SHP77 (cell line): ENCODE measurements at places on chromosomes 13 and 19.

DNA sequence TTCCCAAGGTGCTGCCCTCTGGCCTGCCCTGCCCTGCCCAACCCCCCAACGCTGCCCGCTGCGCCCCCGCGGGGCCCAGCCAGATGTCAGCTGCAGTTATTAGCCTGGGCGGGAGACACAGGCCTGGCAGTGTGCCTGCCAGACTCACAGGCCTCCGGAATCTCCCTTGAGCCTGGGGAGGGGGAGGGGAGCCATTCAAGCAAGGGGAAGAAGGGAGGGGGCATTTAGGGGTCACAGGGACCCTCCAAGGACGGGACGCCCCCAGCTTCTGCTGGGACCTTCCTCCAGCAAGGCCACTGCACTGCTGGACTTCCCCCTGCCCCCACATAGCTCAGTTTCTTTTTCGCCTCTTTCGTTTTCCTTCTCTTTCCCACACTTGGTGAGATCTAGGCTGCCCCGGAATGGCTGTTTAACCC lies 2.6 kb upstream of the JUNB start:
- peak; percentile 71 for DNase-seq

DNA sequence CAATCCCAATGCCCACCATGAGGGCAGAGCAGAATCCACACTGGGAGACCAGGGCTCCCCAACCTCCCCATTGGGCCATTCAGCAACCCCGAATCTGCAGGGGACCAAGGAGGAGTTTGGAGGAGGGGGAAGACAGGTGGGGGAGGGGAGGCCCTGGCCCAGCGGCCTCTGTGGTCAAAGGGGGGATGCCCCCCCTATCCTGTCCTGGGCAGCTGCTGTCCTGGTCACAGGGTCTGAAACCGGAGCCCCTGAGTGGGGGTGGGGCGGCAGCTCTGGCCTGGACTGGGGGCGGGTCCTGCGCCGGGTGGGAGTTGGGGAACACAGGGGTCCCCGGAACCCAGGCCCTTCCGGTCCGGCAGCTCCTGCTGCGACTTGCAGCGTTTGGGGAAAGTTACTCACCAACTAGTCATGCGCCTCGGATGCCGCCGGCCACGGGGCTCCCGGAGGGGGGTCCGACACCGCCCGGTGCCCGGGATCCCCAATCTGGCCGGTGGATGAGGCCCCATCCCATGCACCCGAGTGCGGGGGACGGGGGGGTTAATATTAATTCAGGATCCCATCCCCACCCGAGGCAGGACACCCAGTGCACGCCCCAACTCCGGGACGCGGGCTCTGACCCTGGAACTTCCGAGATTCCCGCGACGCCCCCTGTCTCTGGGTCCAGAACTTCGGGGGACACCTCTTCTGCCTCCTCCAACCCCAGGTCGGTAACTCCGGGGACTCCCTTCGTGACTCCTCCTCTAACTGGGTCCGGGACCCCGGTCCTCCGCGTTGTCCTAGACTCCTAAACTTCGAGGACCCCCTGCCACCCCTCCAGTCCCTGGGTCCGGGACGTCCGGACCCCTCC lies 872 bp downstream of the HOMER3 start:
- no peak for DNase-seq

- DNase-seq: no peak
These were observed 27.6 kb upstream of the TPT1 start for GRCh38 chr13:45368571-45368970.

DNA sequence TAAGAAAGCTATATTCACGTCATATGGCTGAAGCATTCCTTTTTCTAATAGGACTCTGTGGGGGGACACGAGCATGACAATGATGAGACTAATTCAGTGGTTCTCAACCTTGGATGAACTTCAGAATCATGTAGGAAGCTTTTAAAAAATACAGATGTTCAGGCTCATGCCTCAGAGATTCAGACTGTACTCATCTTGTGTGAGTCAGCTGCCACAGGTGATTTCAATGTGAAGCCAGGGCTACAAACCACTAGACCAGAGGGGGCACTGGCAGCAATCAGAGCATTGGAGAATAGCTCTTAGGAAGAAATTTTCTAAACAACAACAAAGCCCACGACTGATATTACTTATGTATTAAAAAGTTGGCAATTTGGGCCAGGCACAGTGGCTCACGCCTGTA lies 91.7 kb downstream of the SERP2 start:
- no peak for DNase-seq

- DNase-seq: no peak
These were observed 63.1 kb downstream of the CEBPG start for GRCh38 chr19:33436360-33437345.

DNA sequence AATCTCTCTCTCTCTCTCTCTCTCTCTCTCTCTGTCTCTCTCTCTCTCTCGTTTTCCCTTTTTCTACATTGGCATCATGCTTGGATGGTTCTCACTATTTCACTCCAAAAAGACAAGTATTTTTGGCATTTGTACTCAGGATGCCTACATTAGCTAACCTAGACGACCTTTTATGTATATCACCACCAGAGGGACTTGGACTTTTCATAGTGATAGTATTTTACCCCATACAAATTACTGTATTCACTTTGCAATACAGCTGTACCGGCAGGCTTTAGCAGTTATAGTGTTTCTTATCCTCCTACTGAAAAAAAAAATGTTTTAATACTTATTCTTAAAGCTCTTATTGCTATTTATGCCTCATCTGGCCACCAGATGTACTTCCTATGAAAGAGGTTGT lies 687.2 kb upstream of the KLHL1 start:
- no peak for DNase-seq

GRCh38 chr13:28449826-28450773 lies 44.8 kb downstream of the FLT1 start:
- DNase-seq: no peak

GRCh38 chr19:13060964-13061927 lies 41.4 kb downstream of the LYL1 start:
- peak; percentile 63 for DNase-seq

GRCh38 chr13:111116856-111117255 lies 1.7 kb downstream of the ARHGEF7 start:
- no peak for DNase-seq

- no peak for DNase-seq
These were observed 62.6 kb downstream of the LACC1 start for GRCh38 chr13:43942286-43942685.

DNA sequence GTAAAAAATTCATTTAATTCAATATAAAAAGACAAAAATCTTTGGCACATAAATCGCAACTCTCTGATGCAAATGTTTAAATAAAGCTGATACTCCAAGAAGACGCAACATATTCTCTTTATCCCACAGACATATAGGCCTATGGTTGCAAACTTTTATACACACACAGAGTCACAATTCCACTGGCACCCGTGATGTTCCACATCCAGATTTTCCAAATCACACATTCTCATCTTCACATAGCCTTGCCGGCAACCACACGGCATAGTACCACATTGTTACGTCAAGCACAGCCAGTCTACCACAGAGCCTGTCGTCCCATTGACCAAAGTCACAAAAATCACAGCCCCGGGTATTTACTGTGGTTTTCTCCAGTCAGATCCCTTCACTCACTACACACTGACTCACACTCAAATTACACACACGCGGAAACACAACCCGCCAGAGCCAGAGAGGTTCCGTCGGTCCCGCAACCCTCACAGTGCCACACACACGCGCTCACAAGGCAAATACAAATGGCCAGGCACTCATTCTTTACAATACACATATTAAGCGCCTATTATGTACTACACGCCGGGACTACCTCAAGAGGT lies 546 bp upstream of the ZNF546 start:
- DNase-seq: peak; percentile 58

GRCh38 chr19:50255115-50255514 lies 51.7 kb downstream of the MYH14 start:
- DNase-seq: no peak

GRCh38 chr13:30792285-30793000 lies 57.1 kb downstream of the ALOX5AP start:
- DNase-seq: peak; percentile 34

GRCh38 chr13:85093808-85094207 lies 705.4 kb downstream of the SLITRK6 start:
- DNase-seq: no peak

- no peak for DNase-seq
These were observed 6.1 kb upstream of the KANK2 start for GRCh38 chr19:11203194-11204075.

DNA sequence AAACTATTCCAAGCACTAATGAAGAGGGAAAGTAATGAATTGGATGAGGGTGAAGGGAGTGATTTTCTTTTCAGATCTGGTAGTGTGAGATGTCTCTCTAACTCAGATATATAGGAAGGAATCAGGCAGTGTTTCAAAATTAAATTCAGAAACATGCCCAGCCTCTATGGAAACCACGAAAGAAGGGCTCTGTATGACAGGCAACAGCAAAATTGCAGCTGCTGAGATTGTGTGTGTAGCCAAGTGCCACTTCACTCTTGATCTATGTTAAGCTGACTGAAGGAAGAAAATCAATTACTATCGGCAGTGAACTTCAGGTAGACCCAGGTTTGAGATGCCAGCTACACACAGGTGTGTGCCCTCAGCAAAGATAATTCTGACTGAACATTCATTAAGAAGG lies 387.4 kb downstream of the PCDH9 start:
- peak; percentile 34 for DNase-seq

DNA sequence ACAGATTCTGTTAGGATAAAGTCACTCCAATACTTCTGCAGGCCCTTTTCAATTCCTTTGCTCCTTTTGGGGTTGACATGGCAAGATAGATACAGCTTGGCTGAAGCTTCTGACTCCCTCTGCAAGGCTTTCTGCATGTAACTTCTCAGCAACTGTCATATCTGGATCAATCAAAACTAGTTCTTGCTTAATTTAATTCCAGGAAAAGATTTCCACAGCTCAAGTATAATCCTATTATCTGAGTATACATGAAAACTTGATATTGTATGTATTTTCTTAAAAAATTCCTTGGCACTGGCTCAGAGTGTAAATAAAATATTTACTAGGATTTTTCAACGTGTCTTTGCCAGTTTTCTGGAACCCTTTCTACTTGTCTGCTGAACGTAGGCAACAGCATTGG lies 109.6 kb downstream of the STARD13 start:
- DNase-seq: no peak

- DNase-seq: peak; percentile 34
These were observed 46.1 kb downstream of the HSPH1 start for GRCh38 chr13:31115616-31116015.

GRCh38 chr13:76703216-76703615 lies 183.0 kb downstream of the KCTD12 start:
- no peak for DNase-seq

DNA sequence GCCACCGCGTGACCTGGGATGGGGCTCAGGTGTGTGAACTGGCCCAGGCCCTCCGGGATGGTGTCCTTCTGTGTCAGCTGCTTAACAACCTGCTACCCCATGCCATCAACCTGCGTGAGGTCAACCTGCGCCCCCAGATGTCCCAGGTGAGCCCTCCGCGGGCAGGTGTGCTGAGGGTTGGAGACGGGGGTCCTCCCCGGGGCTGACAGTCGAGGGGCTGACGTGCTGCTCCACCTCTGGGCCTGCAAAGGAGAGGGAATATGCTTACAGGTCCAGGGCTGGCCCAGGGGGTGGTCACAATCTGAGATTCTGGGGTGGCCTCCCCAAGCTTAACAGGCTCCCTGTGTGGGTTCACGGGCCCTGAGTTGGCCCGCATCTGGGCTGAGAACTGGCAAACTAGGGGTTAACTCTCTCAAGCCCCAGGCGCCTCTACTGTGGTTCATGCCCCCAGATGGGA lies 386 bp downstream of the VAV1 start:
- DNase-seq: no peak

- DNase-seq: no peak
These were observed 1.1 kb upstream of the PDE4A start for GRCh38 chr19:10419200-10419645.

DNA sequence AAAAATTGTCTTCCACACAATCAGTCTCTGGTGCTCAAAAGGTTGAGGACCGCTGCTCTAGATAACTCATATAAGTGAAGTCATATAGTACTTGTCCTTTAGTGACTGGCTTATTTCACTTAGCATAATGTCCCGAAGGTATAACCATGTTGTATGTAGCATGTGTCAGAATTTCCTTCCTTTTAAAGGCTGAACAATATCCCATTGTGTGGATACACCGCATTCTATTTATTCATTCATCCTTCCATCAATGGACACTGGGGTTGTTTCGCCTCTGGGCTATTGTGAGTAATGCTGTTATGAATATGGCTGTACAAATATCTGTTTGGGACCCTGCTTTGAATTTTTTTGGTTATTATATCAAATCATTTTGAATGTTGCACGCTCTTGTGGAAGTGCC lies 4.6 kb upstream of the LYPD5 start:
- no peak for DNase-seq

- DNase-seq: no peak
These were observed 280.8 kb downstream of the ABCC4 start for GRCh38 chr13:95020298-95020987.

DNA sequence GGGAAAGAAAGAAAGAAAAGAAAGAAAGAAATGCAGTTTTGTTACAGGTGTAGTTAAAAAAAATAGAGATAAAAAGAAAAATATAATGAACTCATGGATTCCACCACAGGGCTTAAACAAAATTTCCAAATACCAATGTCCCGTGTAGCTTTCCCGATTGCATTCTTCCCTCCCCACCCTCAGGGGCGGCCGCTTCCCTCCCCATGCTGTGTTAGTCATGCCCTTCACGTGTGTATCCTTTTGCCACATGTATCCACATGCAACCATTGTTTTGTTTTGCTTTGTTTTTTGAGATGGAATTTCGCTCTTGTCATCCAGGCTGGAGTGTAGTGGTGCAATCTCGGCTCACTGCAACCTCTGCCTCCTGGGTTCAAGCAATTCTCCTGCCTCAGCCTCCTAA lies 3.6 kb upstream of the KMT5C start:
- DNase-seq: no peak

DNA sequence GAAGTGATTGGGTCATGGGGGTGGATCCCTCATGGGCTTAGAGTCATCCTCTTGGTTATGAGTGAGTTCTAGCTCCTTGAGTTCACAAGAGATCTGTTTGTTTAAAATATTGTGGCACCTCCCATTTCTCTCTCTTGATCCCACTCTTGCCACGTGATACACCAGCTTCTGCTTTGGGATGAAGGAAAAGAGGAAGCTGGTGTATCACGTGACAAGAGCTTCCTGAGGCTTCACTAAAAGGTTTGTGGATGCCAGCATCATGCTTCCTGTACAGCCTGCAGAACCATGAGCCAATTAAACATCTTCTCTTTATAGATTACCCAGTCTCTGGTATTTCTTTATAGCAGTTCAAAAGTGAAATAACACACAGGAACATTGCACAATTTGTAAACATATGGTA lies 352.5 kb upstream of the ATXN8OS start:
- DNase-seq: no peak

GRCh38 chr13:101655435-101655834 lies 203.0 kb downstream of the ITGBL1 start:
- no peak for DNase-seq

DNA sequence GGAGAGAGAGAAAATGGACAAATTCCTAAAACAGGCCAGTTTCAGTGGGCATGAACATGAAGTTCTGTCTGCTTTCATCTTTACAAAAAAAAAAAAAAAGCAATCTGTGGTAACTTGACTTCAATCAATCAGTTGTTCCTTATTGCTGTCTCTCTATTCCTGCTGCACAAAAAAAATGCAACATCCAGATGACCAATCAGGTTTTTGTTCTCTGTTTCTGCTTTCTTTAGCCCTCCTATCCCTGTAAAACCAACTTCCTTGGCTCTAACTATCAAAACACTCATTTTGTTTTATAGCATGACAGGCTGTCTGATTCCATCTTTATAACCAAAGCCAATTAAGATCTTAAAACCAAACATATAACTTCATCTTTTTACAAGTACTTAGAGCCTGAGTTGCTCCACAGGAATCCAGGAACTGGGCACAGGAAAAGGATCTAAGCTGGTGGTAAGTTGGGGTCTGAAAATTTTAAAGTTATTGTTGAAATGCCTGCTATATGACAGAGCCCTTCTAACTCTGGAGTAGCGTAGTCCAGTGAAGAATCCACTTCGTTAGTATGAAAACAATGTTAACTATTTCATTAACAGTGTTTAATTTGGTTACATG lies at the start of gene FPR3:
FPR3 (plus strand) TSS at position 273 of the 606 bp plus-strand sequence. CDS start 28,592 bp downstream, outside the sequence.
- DNase-seq: no peak
